ENCODE measurements at places on chromosomes 2 and 18. TPM values are rescaled to one million over a fixed set of nuclear protein-coding genes. Genes with fewer than 3 reads are reported as not detected.

The MAB21L4 gene
- not detected for polyA plus RNA-seq

The CD226 gene
- polyA plus RNA-seq = 0.53 TPM

DNA sequence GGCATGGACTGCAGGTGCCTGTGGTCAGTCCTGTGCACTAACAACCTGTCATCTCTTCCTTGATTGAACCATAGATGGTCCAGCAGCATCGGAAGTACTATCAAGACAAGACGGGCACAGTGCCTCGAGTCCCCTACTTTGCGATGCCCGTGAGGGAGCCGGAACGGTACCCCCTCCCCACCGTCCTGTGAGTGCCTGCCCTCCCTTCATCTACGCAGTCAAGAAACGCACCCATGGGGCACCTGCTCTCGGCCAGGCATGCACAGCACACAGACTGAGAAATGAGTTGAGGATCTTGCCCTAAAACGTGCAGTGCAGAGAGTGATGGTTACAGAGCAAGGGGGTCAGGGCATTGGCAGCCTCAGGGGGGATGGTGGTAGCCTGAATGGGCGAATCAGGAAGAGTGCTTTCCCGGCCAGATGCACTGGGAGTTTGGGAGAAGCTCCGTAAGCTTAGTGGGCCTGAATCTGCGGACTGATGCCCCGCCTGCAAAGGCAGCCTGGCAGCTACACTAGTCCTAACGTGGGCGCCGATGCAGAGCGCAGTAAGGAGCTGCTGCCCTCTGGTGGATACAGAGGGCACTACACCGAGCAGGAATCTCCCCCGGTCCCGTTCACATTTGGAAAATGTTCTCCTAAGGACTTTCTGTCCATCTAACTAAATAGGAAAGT is 63.6 kb downstream of the CIB4 start:
- DNase-seq = no peak

DNA sequence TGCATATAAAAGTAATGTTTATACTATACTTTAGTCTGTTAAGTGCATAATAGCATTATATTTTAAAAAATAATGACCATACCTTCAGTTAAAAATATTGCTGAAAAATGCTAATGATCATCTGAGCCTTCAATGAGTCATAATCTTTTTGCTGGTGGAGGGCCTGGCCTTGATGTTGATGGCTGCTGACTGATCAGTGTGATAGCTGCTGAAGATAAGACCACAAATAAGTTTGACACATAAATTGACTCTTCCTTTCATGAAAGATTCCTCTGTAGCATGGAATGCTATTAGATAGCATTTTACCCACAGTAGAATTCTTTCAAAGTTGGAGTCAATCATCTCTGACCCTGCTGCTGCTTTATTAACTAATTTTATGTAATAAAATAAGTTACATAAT is 128.4 kb upstream of the CCDC85A start:
- DNase-seq = no peak

- no peak for DNase-seq
Measured at GRCh38 chr18:59501920-59502273, 142.8 kb upstream of the LMAN1 start.

DNA sequence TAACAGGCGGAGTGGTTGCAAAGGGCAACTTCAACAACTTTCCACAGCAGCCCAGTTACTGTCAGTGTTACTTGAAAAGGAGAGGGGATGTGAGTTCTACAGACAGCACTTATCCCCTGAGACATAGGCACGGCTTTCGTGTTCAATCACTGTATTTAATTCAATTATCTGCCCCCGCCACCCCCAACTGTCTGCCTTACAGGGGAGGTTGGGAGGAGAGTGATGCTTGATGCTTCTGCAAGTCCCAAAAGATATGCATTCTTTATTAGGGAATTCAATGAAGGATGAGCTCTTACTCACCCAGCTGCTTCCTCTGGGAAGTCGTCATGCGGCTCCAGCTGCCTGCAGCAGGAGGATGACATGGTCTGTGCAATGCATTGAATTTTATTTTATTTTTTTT is 639.9 kb downstream of the DCC start:
- no peak for DNase-seq

DNA sequence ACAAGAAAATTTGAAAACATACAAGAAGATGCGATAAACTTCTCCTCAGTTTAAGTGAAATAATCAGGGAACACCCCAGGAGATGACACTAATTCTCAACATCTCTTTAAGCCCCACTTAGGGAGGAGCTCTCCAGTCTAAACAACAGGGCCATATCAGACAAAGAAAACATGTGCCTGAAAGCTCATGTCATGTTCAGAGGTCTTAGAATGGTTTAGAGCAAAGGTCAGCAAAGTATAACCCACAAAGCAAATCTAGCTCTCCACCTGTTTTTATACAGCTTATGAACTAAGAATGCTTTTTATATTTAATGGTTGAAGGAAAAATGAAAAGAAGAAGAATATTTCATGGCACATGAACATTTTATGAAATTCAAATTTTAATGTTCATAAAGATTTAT is 155.6 kb upstream of the NOL4 start:
- DNase-seq = no peak

- DNase-seq = no peak
Measured at GRCh38 chr18:70382017-70382416, 93.2 kb downstream of the SOCS6 start.

- no peak for DNase-seq
Measured at GRCh38 chr2:46716927-46717326, 198.7 kb downstream of the MCFD2 start.

DNA sequence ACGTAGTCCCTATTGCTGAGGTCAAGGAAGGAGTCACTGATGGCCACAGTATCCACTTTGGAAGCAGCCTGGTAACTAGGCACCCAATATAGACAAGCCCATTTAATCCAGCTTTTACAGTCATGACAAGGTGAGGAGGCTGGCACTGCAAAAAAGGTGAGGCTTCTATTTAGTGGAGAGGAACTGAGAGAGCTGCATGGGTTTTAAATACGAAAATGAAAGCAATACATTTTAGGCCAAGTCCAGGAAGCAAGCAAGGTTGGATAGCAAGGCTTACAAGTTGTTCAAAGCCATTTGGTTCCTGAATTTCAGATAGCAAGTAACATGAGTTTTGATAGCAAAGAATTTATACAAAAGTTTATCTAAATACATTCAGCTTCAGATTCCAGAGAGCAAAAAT is 80.4 kb downstream of the SGPP2 start:
- no peak for DNase-seq
